ENCODE measurements at places on chromosomes 5 and 9.

GRCh38 chr5:35678661-35679060 is 61.0 kb downstream of the SPEF2 start:
- no peak for DNase-seq

DNA sequence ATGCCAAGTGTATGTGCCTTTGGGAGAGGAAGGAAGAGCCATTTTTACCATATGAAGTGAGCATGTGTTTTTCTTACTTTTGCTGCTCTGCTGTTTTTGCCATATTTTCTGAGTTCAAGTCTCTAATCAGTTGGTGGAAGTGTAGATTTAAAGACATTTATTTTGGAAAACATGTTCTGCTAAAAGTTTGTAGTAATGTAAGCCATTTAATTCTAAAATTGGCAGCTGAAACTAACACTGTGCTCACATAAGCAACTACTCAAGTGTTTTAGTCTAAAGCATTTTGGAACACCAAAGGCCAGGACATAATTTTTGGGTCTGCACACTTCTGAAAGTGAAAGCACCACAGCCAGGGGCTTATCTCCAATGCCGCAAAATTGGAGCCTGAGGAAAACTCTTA is 363.4 kb upstream of the ZNF608 start:
- no peak for DNase-seq

- peak; percentile 74 for DNase-seq
These were observed 60.4 kb upstream of the CAST start for GRCh38 chr5:96601715-96602244.

DNA sequence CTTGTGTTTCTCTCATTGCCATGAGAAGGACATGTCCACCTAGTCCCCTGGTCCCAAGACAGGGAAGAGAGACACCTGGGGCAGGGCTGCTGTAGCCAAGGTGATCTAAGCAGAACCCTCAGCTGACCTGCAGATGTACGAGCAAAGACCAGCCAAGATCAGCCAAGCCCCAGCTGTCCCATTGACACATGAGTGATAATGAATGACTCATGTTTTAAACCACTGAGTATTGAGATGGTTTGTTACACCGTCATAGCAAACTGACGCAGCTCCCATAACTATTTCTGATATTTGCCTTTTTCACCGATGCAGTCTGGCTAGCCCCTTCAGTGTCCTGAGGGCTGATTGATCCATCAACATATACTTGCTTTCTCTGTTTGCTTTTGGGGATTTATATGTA is 6.7 kb downstream of the OR1K1 start:
- DNase-seq = no peak

DNA sequence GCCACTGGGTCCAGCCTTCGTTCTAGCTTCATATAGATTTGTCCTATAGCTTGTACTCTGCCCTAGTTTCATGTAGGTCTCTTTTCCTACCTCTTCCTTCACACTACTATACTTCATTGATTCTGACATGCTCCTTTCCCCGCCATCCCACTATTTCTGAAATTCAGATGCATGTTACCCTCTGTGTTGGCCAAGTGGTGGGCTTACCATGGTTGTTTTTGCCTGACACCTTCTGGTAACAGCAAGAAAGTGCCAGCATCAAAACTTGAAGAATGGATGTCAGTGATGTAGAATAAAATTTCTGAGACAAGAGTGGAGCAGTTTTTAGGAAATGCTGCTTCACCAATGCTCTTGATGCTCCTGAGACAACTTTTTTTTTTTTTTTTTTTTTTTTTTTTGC is 19.5 kb upstream of the SERINC5 start:
- peak; percentile 21 for DNase-seq

DNA sequence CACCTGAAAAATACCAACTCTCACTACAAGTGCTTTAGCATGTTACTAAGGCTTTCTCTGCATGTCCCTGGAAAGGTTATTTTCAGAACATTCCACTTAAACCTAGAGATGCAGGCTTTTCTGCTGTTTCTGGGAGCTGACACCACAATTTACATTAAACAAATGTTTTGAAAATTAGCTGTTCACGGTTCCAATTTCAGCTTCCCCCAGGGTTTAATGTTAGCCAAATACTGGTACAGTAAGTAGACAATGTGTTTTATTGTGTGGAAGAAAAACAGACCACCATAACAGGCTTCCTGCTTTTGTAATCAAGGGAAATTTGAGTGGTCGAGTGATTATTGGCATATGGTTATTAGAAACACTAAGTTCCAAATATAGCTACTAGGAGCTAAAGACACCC is 32.0 kb downstream of the MACROH2A1 start:
- no peak for DNase-seq

DNA sequence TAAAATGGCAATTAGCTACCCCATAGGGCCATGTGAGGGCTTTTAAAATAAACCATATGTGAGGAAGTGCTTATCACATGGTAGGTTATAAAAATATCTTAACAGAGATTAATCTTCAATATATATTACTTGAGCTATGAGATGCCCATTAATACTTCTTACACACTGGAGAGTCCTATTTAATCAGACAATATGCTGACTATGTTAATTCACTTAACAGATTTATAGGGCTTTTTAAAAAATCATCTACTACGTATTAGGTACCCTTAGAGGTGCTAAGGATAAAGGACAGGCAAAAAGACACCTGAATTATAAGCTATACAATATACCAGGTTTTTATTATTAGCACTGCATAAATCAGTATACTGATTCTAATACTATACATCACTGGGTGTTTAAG is 102.6 kb downstream of the STRBP start:
- DNase-seq = no peak

- no peak for DNase-seq
These were observed 16.4 kb downstream of the SUB1 start for GRCh38 chr5:32601623-32602295.

GRCh38 chr9:69090946-69091345 is 55.4 kb downstream of the FXN start:
- no peak for DNase-seq

DNA sequence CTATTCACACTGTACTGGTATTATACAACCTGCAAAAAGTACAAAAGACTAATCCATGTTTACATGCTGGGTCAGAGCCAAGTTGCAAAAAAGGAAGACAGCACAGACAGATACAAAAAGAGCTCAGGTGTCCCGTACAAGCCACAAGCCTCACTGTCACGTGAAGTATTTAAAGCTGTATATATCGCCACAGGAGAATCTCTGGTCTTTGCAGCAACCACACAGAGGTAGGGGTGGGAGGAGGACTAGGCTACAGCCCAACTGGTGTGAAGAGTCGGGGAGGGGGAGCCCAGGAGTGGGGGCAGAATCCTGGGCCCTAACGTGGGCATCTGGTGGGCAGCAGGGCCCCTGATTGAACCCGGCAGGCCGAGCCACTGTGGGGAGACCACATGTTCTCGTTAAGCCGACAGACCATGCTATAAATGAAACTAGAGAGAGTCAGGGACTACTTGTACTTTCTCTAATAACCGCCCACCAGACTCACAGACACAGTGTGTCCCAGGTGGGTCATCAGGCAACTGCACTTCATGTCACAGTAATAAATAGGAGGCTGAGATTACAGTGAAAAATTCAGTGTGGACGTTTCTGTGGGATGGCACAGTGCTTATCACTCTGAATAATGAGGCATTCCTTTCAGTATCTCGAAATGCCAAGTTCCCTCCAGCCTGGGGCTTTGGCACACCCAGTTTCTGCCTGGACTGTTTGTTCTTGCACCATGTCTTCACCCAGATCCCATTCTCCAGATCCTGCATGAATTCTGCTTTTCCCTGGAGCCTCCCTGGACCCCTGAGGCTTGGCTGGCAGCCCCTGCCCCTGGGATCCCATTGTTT is 79.3 kb upstream of the SH3PXD2B start:
- no peak for DNase-seq

- DNase-seq = no peak
These were observed 37.4 kb downstream of the TGFBR1 start for GRCh38 chr9:99142275-99142674.

GRCh38 chr5:76099286-76099702 is 16.1 kb downstream of the SV2C start:
- DNase-seq = no peak

DNA sequence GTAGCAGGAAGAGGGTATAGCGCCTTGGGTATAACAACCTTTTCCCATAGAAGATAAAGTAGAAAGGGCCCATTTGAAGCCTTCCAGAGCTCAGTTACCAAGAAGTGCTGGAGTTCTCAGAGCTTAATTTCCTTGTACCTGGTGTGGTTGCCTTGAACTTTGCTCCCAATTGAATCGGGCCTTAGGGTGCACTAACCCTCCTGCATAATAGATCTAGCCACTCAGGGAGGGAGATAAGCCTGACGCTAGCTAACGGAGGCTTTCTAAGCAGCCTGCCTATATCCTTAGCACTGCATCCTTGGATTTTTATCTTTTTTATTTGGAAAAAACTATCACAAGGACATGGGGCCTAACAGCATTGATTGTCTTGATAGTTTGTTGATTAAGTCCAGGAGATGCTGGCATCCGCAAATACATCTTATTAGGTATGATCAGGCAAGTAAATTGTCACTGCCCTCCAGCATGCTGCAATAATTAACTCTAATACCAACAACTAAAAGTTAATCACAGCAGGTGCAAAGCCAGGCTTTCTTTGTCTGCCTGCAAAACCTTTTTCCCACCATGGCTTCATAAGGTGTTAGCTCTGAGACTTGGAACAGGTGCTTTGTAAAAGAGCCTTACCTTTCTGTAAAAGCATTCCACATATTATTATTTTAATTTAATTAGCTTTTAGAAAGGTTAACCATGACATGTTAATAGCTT is 199.4 kb downstream of the SREK1 start:
- no peak for DNase-seq

- DNase-seq = no peak
These were observed 56.5 kb downstream of the EXD3 start for GRCh38 chr9:137366445-137366810.

- no peak for DNase-seq
These were observed 4.0 kb downstream of the ANKRD33B start for GRCh38 chr5:10567781-10568321.

DNA sequence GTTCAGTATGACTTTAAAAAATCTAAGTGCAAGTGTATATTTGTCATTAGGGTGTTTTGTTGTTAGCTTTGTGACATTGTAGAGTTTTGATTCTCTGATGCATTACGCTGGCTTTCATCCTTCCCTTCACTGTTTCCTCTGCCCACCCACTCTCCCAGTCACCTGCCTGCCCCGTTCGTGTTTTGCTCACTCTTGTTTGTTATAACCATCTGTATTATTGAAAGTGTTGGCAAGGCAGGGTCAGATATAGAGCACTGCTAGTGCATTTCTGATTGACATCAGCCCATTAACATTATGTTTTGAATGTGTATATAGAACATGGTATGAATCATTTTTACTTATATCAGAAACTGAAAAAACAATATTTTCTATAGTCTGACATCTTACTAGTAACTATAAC is 27.3 kb downstream of the SCGB3A1 start:
- DNase-seq = no peak

DNA sequence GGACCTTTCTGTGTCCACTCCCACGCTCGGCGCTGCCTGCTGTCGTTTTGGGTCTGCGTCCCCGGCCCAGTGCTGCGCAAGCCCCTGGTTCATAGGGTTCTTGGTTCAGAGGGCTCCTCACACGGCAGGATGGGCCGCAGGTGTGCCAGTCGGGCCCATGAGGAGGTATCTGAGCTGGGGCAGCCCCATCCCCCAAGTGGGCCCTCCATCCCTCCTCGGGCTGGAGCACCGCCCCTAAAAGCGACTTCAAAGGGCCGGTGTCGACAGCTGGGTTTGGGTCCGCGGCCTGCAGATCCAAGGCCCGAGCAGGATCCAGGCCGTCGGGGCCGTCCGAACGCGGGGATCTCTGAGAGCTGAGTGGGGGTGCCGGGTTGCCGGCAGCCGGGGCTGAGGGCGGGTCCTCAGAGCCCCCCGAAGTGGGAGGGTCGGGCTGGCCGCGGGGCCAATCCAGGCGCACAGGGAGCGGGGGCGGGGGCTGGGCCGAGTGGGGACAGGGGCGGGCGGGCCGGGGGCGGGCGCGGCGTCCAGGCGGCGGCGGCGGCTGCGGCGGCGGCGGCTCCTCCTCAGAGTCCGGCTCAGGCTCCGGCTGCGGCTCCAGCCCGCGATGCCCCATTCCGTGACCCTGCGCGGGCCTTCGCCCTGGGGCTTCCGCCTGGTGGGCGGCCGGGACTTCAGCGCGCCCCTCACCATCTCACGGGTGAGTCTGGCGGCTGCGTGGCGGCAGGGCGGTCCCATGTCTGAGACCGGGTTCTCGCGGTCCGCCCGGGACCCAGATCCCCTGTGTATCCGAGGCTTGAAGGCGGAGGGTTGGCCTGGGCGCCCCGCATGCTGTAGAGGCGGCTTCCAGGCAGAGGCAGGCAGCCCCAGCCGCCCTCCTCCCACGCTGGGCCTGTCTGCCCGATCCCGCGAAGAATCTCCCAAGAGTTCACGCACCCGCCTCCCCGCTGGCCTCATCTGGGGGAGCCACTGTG is at the start of gene PDLIM4:
PDLIM4 (plus strand) TSS at position 566 of the 971 bp plus-strand sequence; CDS start at position 605, 39 bp downstream.
- peak; percentile 48 for DNase-seq

DNA sequence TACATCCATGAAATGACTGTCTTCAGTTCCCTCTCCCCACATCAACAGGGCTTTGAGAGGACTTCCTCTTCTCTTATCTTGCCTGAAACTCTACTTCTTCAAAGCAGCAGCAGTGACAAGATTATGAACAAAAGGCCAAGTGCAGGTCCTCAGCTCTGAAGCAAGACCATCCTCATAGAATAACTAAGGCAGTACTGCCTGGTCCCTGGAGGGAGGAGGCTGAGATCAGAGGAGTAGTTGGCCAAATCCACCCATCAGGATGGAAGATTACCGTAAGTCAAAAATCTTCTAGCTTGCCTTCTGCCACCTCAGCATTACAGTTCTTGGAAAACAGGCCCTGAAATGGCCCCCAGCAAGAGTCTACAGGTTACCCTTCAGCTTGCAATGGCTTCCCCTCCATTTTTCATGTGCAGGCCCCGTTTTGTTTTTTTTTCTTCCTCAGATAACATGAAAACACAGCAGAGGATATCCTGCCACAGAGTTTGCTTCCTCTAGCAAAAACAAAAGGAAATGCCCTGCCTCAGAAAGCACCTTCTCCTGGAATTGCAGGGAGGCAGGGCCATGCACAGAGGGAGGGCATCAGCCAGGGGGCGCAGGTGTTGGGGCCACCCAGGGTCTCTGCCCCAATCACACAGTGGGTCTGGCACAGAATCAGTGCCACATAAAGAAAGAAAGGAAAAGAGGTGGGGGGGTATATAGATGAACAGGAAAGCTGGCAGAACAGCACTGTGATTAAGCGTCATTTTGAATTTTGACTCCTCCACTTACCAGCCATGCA is 40.0 kb downstream of the KLHL3 start:
- DNase-seq = no peak

GRCh38 chr9:19623941-19624340 is 164.9 kb downstream of the SLC24A2 start:
- no peak for DNase-seq
